LHCN-M2 (cell line): ENCODE measurements at places on chromosomes 16 and 17. TPM values are rescaled to one million over a fixed set of nuclear protein-coding genes. Genes with fewer than 3 reads are reported as not detected.

GRCh38 chr16:2223942-2224486 lies 623 bp downstream of the E4F1 start:
- no peak for DNase-seq

DNA sequence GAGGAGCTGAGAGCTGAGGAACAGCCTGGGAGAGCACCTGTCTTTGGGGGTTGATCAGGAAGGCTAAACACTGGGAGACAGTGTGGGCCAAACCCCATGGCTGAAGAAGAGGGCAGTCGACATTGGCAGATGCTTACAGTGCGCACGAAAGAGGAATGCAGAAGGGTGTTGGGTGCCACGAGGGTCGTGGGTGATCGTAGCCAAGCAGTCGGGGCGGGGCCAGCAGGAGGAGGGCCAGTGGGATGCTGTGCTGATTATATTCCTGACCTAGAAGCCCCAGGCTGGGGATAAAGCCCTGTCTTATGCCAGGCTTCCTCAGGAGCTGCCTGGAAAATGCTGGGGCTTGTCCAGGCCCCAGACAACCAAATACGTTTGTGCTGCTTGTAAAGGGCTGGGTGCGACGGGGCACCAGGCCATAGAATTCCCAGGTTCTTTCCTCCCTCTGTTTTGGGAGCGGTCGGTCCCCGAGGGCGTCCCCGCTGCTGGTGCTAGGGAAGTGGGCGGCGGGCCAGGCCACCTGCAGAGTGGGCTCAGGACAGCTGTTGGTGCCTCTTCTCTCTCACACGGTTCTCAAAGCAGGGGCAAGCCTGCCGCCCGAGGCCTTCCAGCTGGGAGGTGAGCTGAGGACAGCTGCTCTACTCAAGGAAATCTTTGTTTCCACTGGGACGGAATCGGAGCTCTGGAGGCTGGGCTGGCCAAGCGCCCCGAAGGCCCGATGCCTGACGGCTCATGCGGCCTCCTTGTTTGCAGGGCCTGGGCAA lies 10.0 kb downstream of the C1QTNF1 start:
- no peak for DNase-seq

ITGB4 gene
- 0.17 and 5.5 TPM in 2 replicates for total RNA-seq

DNA sequence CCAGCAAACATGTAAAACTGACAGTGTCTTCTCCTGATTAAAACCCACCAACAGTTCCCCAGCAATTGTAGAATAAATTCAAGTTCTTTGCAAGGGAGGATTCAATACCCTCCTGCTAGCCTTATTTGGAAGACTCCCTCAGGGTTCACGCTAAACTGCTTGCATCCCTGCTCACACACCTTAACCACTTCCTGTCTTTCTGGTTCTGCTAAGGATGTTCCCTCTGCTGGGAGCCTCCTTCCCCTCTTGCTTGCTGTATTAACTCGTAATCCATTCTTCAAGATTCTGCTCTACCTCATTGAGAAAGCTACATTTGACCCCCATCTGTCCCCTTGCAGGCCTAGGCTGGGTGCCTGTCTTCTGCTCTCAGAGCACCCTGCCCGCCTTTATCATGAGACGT lies 2.3 kb upstream of the SHISA6 start:
- DNase-seq: no peak

CNGB1 gene
- not detected in 2 replicates for total RNA-seq

SLC5A10 gene
- total RNA-seq: not detected in 2 replicates

DNA sequence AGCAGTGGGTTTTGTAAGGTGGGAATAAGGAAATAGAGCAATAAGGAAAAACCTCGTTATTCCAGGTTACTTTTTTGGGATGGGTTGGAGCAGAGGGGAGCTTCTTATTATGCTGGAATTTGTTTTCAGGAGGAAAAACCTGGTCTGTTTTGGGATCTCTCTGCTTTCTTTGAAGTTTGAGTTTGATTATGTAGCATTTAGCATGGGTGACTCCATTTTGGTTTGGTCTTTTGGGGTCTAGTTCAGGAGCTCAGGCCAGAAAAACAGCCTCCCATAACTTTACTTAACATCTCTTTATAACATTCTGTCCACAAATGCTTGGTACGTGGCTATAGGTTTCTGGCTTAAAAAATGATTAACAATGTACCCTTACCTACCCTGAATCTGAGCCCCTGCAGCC lies 8.5 kb upstream of the ZG16 start:
- DNase-seq: no peak

GRCh38 chr16:59591480-59591879 lies 857.4 kb upstream of the GOT2 start:
- DNase-seq: peak; percentile 72

DNA sequence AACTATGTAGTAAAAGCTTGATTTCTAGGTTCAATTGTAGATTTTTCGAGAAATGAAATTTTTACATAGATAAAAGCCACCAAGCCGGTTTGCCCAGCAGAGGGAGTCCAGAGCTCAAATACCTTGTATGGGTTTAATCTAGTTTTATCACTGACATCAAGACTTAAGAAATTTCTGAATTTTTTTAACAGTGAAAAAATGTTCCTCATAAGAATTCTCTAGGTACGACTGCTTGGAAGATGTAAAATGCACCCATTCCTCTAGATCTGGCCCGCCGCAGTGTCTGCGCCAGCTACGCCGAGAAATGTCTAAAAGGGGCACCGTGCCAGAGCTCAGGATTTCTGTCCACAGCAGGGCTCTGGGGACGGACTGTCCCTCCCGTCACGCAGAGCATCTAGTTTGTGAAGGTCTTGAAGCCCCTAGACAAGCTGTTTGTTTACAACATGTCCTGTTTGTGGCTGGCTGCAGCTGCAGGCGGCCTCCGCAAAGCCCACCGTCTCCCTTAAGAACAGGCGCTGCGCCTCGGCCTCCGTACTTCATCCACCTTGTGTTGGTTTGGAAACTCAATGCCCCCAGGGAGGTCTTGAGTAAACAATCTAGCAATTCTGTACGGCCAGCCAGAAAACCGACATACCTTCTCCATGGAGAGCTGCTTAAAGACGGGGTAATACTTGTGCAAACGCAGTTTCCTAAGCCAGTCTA lies 24.8 kb downstream of the MAP1LC3B start:
- peak; percentile 50 for DNase-seq

DNA sequence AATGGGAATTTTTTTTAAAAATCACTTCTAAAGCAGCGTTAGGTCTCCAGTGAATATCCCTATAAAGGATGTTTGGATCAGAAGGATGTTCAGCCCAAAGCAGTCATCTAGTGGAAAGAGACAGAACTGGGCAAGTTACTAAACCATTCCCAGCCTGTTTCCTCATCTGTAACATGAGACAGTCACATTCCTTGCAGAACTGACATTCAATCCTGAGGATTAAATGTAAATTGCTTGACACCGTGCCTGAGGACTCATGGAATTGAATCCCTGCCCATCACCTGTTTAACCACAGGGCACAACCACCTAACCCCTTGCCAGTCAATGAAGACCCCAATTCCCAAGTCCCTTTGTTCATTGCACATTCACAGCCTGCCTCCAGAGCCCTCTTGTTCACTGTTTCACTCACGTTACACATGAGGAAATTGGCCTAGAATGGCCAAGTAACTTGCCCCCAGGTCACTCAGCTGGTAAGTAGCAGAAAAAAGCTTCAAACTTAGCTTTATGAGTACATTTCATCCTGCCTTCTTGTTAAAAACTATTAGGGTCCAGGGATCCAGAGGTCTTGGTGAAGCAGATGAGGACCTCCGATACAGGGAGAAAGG lies 1.4 kb downstream of the CMTM2 start:
- DNase-seq: peak; percentile 94

DNA sequence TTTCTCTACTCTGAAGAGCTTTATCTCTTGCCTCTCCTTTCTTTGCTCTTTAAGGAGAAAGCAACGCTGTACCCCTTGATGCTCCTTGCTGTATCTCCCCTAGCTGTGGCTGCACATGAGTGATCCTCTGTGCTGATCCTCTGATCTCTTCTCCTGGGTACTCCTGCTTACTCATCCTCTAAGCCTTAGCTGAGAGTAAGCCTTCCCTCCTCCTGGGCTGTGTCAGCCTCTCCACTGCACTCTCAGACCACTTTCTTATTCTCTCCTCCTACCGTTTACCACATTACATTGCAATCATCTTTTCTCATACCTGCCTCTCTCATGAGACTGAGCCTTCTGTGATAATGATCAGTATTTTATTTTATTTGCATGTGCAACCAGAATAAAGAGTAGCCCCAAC lies 25.1 kb downstream of the SOX9 start:
- DNase-seq: peak; percentile 43
